ENCODE measurements at places on chromosomes 6 and 20.

DNA sequence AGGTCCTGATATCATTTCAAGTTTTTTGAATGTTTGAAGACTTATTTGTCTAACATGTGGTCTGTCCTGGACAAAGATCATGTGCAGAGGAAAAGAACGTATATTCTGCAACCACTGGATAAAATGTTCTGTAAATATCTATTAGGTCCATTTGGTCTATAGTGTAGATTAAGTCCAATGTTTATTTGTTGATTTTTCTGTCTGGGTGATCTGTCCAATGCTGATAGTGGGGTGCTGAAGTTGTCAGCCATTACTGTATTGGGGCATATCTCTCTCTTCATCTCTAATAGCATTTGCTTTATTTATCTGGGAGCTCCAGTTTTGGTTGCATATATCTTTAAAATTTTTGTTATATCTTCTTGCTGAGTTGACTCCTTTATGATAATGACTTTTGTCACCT is 258.4 kb upstream of the CITED2 start:
- no peak for DNase-seq

GRCh38 chr6:69027861-69028260 is 392.8 kb downstream of the ADGRB3 start:
- DNase-seq, result no peak

- no peak for DNase-seq
These were observed 29.7 kb upstream of the HLA-DRB5 start for GRCh38 chr6:32559747-32560146.

GRCh38 chr6:47785182-47785581 is 3.4 kb downstream of the OPN5 start:
- DNase-seq, result no peak

GRCh38 chr6:47111685-47112084 is 69.6 kb upstream of the ADGRF1 start:
- no peak for DNase-seq

- DNase-seq, result no peak
These were observed 11.3 kb upstream of the TFAP2A start for GRCh38 chr6:10425975-10426780.

DNA sequence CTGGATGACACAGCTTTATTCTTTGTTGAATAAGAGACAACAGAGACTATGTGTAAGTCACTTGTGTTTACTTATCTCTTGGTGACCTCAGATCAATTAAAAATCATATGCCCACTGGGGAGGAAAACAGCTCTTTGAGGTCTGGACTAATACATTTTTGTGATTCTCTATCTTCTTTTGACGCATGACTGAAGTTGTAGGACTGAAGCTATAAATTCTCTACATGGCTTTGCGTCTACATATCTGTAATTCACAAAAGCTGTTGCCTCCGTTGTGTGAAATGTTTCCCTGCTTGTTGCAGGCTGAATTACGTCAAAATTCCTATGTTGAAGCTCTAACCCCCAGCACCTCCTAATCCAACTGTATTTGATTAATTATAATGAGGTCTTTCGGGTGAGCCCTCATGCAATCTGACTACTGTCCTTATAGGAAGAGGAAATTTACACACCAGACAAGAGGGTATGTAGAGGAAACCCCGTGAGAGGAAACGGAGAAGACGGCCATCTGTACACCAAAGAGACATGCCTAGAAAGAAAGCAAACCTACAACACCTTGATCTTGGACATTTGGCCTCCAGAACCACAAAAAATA is 481.6 kb downstream of the PRKN start:
- DNase-seq, result no peak

DNA sequence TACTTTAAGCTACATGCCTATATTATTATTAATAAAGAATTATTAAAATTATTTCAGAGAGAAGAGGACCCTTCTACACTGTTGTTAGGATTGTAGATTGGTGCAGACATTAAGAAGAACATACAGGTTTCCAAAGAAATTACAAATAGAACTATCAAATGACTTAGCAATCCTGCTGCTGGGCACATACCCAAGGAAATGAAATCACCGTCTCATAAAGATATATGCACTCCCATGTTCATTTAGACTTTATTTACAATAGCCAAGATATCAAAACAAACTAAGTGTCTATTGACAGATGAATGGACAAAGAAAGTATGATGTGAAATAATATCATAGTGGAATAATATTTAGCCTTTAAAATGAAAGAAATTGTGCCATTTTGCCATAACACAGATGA is 687.7 kb upstream of the POU3F2 start:
- DNase-seq, result no peak

DNA sequence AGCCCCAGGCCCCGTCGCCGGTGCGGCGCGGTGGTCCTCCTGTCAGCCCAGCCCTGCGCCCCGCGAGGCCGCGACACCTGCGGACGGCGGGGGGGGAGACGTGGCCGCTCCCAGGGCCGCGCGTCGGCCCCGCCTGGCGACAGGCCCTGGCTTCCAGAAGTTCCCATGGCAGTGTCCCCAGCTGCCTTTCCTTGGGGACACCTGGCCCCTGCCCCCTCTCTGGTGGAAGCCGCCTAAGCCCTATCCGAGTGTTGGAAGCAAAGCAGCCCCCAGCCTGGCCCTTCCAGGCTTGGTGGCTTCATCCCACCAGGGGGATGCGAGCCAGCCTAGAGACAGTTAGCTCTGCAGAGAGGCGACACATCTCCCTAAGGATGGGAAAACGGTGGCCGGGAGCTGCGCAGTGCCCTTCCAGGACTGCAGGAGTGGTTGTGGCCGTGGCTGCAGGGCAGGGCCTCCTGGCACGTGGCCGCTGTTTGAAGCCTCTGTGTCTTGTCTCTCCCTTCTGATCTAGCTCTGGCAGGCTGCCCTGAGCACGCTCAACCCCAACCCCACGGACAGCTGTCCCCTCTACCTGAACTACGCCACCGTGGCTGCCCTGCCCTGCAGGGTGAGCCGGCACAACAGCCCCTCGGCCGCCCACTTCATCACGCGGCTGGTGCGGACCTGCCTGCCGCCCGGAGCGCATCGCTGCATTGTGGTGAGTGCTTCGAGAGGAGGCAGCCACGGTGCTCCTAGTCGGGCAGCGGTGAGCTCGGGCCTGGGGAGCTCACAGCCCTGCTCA is 816 bp downstream of the NPEPL1 start:
- no peak for DNase-seq

GRCh38 chr20:41111578-41111951 is 25.8 kb upstream of the PLCG1 start:
- DNase-seq, result no peak

Data from effector memory CD4-positive, alpha-beta T cell (primary cell).